ENCODE measurements at places on chromosomes 16 and 17. TPM values are rescaled to one million over a fixed set of nuclear protein-coding genes. Genes with fewer than 3 reads are reported as not detected.

DNA sequence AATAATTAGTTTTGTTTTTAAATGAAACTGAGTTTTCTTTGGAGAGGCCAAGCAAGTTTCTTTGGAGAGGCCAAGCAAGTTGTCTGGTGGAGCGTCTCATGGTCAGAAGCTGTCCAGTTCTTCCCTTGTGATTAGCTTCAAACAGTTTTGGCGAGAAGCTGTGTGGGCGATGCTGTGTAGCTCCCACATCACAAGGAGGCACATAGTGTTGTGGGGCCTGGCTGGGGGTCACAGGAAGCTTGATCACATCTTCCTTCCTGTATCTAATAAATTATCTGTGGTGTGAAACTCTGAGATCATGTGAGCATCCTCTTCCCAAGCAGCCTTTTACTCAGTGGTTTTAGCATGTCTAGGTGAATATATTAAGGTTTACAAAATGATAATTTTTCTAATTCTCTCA is 33.9 kb downstream of the SPECC1 start:
- no peak for DNase-seq
- no peaks in the 10 kb centered on the region for H3K4me1 ChIP-seq
- H3K4me3 ChIP-seq = no peak overlapping the region
- peaks cover 1% of the 10 kb centered on the region for H3K36me3 ChIP-seq
- H3K27me3 ChIP-seq = peaks cover 24% of the 10 kb centered on the region

- H3K27me3 ChIP-seq = no peaks in the 10 kb centered on the region
- peaks cover 18% of the 10 kb centered on the region for H3K36me3 ChIP-seq
- peak overlapping the region; percentile 77 for H3K27ac ChIP-seq
- DNase-seq = no peak
Measured at GRCh38 chr16:15034266-15035162, 21.4 kb downstream of the NTAN1 start.

Gene UMOD
- 0.11 TPM for total RNA-seq

DNA sequence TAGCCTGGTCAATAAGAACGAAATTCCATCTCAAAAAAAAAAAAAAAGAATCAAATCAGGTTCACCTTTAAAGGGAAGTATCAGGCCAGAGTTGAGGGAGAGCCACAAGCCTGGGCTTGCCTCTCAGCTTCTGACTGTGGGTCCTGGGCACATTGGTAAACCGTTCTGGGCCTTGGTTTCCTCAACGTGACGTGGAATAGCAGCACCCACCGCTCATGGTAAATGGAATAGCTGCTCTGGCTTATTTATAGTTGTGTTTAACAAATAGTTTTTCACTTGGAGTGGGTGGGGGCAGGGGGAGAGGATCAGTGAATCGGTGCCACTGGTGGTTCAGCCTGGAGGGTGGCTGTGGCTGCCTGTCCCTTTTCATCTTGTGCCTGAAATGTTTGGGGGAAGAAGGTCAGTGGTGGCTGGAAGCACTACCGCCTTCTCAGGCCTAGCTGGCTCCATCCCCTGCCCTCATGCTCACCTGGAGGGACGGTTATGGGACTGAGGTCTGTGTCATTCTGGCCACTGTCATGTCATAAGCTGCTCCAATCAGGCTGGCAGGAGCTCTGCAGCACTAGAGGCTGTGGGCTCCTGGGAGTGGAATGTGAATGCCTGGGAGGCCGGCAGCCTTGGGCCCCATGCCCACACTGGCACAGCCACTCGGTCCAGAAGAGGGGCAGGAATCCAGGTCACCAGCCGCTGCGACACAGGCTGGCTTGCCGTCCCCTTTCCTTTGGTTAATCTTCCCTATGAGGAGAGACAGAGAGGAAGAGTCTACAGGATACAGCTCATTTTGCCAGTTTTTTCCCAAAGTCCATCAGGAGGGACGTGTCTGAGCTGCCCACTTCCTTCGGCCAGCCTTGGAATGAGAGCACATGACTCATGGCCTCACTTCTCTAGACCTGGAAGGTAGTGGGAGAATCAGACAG is 27.0 kb downstream of the CCR7 start:
- H3K4me3 ChIP-seq = no peak overlapping the region
- no peak overlapping the region for H3K27ac ChIP-seq
- peaks cover 10% of the 10 kb centered on the region for H3K27me3 ChIP-seq
- peaks cover 2% of the 10 kb centered on the region for H3K4me1 ChIP-seq
- H3K36me3 ChIP-seq = no peaks in the 10 kb centered on the region

DNA sequence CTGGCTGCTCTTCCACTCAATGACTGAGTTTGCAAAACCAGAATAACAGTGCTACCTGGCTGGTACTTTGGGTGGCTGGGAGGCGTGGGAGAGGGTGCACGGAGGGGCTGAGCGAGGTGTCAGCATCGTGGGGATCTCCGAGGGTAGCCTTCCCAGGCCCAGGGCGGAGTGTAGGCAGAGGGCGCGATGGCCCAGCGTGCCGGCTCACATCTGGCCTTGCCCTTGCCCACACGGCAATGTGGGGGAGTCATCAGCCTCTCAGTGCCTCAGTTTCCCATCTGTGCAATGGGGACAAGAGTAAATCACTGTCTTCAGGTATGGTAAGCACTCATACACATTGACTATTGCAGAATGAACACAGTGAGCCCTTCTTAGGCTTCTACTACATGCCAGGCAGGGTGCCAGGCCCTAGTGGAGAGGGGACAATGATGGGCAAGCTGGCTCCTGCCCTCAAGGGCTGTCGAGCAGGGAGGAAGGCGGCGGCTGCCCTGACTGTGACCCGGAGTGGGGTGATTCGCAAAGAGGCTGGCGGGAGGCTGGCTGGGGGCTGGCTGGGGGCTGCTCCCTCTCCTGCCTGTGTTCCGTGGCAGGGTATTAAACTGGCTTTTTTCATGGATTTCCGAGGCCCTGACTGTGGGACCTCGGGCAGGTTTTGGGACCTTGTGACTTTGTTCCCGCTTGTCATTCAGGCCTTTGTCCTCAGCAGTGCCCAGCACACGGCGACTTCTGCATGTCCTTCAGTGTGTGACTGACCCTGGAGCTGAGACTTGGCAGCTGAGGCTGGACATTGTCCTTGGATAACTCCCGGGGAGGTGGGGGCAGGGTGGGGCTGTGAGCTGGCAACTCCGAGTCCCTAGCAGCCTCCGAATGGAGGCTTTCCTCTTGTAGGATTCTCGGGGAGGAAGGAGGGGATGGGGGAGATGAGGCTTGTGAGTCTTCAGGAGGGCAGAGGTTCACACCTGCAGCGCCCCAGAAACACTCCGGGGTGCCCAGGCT is 243.1 kb downstream of the SEC14L1 start:
- no peak overlapping the region for H3K4me3 ChIP-seq
- peak overlapping the region; percentile 22 for H3K27ac ChIP-seq
- peaks cover 68% of the 10 kb centered on the region for H3K4me1 ChIP-seq
- H3K27me3 ChIP-seq = no peaks in the 10 kb centered on the region
- DNase-seq = no peak

GRCh38 chr17:39627712-39628516 is 1.2 kb downstream of the PPP1R1B start:
- peaks cover 71% of the 10 kb centered on the region for H3K27me3 ChIP-seq
- peak overlapping the region; percentile 40 for H3K4me3 ChIP-seq
- DNase-seq = no peak
- peaks cover 13% of the 10 kb centered on the region for H3K4me1 ChIP-seq
- no peaks in the 10 kb centered on the region for H3K36me3 ChIP-seq

GRCh38 chr16:18788828-18789514 is 1.2 kb downstream of the RPS15A start:
- DNase-seq = no peak
- peak overlapping the region; percentile 99 for H3K27ac ChIP-seq
- no peaks in the 10 kb centered on the region for H3K27me3 ChIP-seq

- H3K4me3 ChIP-seq = no peak overlapping the region
- no peak overlapping the region for H3K27ac ChIP-seq
- H3K27me3 ChIP-seq = no peaks in the 10 kb centered on the region
- no peak for DNase-seq
Measured at GRCh38 chr16:62149631-62150030, 113.4 kb upstream of the CDH8 start.

- H3K27me3 ChIP-seq = no peaks in the 10 kb centered on the region
- H3K36me3 ChIP-seq = peaks cover 1% of the 10 kb centered on the region
- DNase-seq = no peak
- H3K4me3 ChIP-seq = no peak overlapping the region
Measured at GRCh38 chr17:66655861-66656260, 179.1 kb upstream of the CACNG5 start.

GRCh38 chr17:18257982-18258355 is 569 bp downstream of the FLII start:
- H3K27me3 ChIP-seq = no peaks in the 10 kb centered on the region
- peak overlapping the region; percentile 99 for H3K27ac ChIP-seq
- DNase-seq = peak; percentile 41

Gene ANKFN1
- not detected for total RNA-seq

DNA sequence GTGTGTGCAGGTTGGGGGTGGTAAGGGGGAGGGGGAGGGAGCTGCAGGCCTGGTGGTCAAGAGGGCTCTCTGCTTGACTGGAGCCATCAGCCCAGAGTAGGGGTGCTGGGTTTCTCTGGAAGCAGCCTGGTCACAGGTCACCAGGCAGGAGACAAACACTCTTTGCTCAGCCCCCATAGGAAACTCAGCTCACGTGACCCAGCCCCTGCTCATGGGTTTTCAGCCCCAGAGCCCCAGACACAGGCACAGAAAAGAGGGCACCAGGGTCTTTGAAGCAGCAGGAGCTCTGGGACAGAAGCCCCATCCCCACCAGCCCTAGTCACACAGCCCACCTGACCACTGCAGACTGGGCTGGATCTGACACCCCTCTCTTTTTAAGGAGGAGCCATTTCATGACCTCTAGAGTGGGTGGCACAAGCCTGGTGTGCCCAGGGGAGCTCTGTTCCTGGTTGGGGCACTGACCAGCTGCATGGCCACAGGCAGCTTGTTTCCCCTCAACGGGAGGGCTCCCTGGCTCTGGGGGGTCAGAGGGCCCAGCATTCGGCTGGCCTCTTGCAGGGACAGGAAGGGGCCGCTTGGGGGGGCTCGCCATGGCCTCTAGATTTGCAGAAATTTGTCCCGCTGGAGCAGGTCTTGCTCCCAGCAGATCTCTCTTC is 13.8 kb upstream of the CD79B start:
- H3K27me3 ChIP-seq = peaks cover under 1% of the 10 kb centered on the region
- H3K27ac ChIP-seq = no peak overlapping the region
- DNase-seq = no peak
- no peak overlapping the region for H3K4me3 ChIP-seq
- no peaks in the 10 kb centered on the region for H3K4me1 ChIP-seq

DNA sequence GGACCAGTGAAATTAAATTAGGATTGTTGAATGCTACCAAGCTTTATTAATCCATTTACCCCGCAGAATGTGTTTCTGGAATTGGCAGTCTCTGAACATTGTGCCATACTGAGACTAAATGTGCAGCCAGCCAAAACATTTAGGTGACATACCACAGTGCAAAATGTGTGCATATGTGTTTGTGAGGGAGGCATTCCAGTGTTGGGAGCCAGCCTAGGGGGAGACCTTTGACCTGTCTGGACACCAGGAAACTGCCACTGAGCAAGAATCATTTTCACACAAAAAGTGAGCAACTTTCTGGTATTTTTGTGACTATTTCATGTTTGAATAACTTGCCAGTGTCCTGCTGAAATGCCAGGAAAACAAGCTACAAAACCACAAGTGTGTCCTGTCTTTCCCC is 64.7 kb upstream of the SLC12A3 start:
- H3K27ac ChIP-seq = no peak overlapping the region
- H3K27me3 ChIP-seq = no peaks in the 10 kb centered on the region

Gene TMEM238L
- total RNA-seq = not detected

Gene TPSB2
- total RNA-seq = not detected

GRCh38 chr17:40124279-40125141 is 2.7 kb downstream of the MSL1 start:
- peaks cover 26% of the 10 kb centered on the region for H3K4me1 ChIP-seq
- peak overlapping the region; percentile 98 for H3K4me3 ChIP-seq
- H3K27ac ChIP-seq = no peak overlapping the region
- H3K27me3 ChIP-seq = no peaks in the 10 kb centered on the region

Gene LRRC37A
- total RNA-seq = 6.8 TPM

Gene CFAP97D1
- 0.07 TPM for total RNA-seq

DNA sequence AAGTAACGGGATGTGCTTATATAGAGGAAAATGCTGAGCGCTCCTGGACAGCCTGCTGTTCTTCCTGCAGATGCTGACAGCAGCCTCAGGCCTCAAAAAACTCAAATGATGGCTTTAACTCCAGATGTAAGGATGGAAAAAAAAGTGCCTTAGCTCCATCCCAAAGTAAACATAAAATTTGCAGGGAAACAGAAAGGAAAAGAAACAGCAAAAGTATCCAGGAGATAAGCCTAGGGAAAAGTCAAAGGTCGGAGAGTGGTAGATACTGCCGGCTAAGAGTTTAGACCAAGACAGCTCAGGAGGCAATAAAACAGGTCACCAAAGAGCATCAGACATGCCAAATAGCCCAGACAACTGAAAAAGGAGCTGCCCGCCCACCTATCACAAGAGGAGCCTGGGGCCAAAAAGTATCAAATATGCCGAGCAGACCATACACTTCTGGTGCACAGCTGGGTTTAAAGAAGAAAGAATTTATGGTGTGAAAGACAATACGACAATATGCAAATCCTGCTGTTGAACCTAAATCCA is 6.9 kb downstream of the KRT31 start:
- H3K4me1 ChIP-seq = peaks cover 1% of the 10 kb centered on the region
- H3K4me3 ChIP-seq = no peak overlapping the region
- no peaks in the 10 kb centered on the region for H3K36me3 ChIP-seq
- no peak for DNase-seq

Gene KRTAP4-4
- not detected for total RNA-seq

Gene ZNF597
- 2.2 TPM for total RNA-seq

DNA sequence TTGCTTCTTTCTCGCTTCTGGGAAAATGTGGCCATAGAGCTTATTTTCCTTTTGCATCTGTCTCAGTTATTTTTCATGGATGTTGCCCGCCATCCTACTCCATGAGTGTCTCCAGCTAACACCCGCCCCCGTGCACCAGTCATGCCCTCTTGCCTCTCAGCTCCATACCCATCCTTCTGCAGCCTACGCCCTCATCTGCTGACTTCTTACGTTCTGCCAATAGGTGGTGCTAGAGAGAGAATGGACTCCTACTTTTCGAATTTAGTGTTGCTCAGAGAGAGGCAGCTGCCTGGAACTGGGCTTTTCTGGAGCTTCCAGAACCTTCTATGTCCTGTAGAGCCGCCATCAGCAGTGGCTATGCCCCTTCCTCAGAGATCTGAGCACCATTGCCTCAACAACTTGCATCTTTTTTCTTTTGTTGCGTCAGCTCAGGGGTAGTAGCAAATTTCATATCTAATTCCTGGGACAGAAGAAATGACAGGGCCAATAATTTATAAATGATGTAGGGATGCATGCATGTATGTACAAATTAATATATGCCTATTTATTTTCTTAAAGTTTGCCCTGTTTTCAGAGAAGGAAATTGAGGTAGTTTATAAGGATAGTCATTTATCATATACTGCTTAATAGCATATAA is 119.7 kb upstream of the MYOCD start:
- no peak overlapping the region for H3K27ac ChIP-seq
- peaks cover 14% of the 10 kb centered on the region for H3K4me1 ChIP-seq
- peaks cover 2% of the 10 kb centered on the region for H3K36me3 ChIP-seq
- no peak overlapping the region for H3K4me3 ChIP-seq
- no peak for DNase-seq

Gene SOST
- 0.42 TPM for total RNA-seq
